ENCODE measurements at places on chromosomes 16 and 17. TPM values are rescaled to one million over a fixed set of nuclear protein-coding genes. Genes with fewer than 3 reads are reported as not detected.

C1QL1 gene
- 0.13 TPM for total RNA-seq

DRC3 gene
- total RNA-seq = 1.5 TPM

STX8 gene
- total RNA-seq = 49.3 TPM

CFAP119 gene
- 0.90 TPM for total RNA-seq

CCL22 gene
- total RNA-seq = not detected

PPM1E gene
- total RNA-seq = under 0.01 TPM

MILR1 gene
- 2.2 TPM for total RNA-seq
